ENCODE measurements at places on chromosomes 3 and 15.

DNA sequence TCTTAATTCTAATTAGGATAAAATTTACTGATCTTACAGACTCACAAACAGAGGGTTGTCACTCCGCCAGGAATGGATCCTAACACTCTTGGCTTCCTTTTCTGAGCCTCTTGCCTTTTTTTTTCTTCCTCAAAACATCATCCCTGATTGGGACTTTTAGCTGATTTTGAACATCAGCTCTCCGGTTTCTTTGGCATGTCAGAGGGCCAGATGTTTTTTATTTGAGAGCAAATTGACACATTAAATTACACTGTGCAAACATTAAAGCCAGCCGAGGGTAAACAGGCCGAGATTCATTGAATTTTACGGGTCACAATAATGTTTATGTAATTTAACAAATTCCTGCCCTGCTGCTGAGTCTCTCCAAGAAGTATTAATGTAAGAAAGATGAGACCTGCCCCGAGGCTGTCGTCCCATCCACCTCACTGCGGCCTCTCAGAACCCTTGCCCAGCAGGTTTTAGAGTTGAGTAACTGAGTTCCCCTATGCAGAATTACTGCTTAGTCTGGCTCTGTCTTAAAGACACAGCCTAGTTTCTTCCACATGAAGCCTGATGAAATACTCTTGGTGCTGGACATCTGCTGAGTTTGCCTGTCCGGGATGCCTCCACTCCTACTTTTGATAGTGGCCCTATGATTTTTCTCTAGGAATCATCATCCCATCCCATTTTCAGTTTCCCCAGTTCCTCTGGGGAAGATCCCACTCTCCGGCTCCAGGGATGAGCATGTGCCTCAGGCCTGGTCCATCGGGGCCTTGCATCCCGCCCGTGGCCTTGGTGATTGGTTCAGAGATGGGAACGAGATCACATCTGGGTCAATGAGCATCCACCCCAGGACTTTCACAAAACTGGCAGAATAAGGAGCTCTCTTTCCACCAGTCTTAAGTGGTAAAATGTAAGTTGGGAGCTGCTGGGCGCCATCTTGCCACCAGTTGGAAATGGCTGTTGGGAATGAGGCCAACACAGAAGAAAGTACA, 226.6 kb upstream of the TLE3 start:
- DNase-seq, result no peak

DNA sequence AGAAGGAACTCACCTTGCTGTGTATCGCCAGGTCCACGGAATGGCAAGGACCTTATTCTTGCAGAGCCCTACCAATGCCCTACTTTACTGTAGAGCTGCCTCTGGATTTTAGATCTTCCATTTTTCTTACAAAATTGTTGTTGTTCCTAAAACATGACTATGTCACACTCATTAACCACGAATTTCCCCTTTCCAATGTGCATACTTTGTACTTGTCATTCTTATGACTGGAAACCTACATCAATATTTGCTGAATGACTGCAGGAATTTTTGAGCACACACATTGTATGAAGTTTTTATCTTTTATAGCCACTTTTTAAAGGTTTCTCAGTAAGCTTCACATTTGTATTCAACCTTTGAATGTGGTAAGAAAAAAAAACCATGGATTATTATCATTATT, 35.9 kb upstream of the CMSS1 start:
- DNase-seq, result no peak

DNA sequence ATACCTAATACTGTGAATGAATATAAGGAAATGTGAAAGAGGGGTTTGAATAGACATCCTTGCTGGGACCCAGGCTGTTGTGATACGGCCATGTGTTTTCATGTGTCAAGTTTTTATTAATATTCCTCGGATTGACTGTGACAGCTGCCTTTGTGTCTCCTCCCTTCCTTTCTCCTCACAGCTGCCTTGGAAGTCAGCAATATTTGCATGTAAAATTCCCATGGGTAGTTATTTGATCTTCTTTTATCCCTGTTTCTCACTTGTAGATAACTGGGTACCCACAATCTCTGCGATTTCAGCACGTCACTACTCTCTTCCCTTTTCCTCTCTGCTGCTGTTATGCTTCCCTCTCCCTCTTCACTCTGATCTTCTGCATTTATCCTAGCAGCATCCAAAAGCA, 9.4 kb downstream of the GPR156 start:
- no peak for DNase-seq

GRCh38 chr3:69671082-69671952, 67.9 kb upstream of the MITF start:
- no peak for DNase-seq

GRCh38 chr3:17753632-17753992, 11.2 kb upstream of the TBC1D5 start:
- no peak for DNase-seq
